Activated CD4-positive, alpha-beta memory T cell treated with anti-CD3 and anti-CD28 coated beads, Interleukin-2, amount 10 ng/mL, durations not matched to agents 7 days and 5 days (primary cell): ENCODE measurements at places on chromosomes 16 and 17. TPM values are rescaled to one million over a fixed set of nuclear protein-coding genes. Genes with fewer than 3 reads are reported as not detected.

DNA sequence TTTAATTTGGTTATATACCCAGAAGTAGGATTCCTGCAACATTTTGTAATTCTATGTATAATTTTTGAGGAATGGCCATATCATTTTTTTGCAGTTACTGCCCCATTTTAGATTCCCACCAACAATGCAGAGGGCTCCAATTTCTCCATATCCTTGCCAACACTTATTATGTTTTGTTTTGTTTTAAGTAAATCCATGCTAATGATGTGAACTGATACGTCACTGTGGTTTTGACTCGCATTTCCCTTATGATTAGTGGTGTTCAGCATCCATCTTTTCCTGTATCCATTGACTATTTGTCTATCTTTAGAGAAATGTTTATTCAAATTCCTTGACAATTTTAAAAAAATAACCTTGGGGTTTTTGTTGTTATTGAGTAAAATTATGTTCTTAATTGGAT is 826.4 kb downstream of the CDH11 start:
- H3K27ac ChIP-seq = no peak overlapping the region
- no peaks in the 10 kb centered on the region for H3K36me3 ChIP-seq
- no peaks in the 10 kb centered on the region for H3K27me3 ChIP-seq
- no peak overlapping the region for H3K4me3 ChIP-seq
- H3K4me1 ChIP-seq = no peaks in the 10 kb centered on the region
- no peak for DNase-seq

GRCh38 chr17:27860971-27861664 is 32.0 kb downstream of the LYRM9 start:
- H3K4me1 ChIP-seq = peaks cover 5% of the 10 kb centered on the region
- no peaks in the 10 kb centered on the region for H3K36me3 ChIP-seq
- no peak overlapping the region for H3K4me3 ChIP-seq
- H3K27ac ChIP-seq = no peak overlapping the region

Gene POLG2
- 35.2 TPM for total RNA-seq

GRCh38 chr16:49128740-49129139 is 152.9 kb downstream of the CBLN1 start:
- no peaks in the 10 kb centered on the region for H3K27me3 ChIP-seq
- DNase-seq = no peak
- no peaks in the 10 kb centered on the region for H3K36me3 ChIP-seq
- no peak overlapping the region for H3K27ac ChIP-seq
- H3K4me1 ChIP-seq = no peaks in the 10 kb centered on the region

- peaks cover 10% of the 10 kb centered on the region for H3K36me3 ChIP-seq
- H3K4me1 ChIP-seq = no peaks in the 10 kb centered on the region
- no peak overlapping the region for H3K27ac ChIP-seq
- H3K4me3 ChIP-seq = no peak overlapping the region
- H3K27me3 ChIP-seq = no peaks in the 10 kb centered on the region
Measured at GRCh38 chr16:81684242-81684837, 94.8 kb upstream of the PLCG2 start.

- H3K4me1 ChIP-seq = peaks cover 3% of the 10 kb centered on the region
- H3K4me3 ChIP-seq = no peak overlapping the region
- H3K36me3 ChIP-seq = peaks cover 2% of the 10 kb centered on the region
- no peaks in the 10 kb centered on the region for H3K27me3 ChIP-seq
- DNase-seq = no peak
- H3K27ac ChIP-seq = no peak overlapping the region
Measured at GRCh38 chr16:78816499-78817195, 717.2 kb downstream of the WWOX start.

Gene KRT40
- not detected for total RNA-seq

Gene SLC38A7
- total RNA-seq = 10.5 TPM

Gene LGALS9B
- not detected for total RNA-seq

DNA sequence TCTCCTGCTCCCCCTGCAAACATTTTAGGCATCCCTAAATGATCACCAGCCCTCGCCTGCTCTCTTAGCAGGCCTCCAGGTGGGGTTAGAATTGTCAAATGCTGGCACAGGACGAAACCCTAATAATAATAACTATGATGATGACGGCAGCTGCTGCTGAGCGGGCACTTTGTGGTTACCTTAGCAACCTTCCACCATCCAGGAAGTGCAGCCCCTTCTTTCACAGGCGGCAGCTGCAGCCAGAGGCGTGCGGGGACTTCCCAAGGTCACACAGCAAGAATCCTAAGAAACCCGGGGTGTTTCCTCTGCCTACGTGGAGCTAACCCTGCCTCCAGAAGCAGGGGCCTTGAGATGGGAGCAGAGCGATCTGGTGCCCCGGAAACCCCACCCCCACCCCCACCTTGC is 22.4 kb upstream of the EIF1 start:
- H3K4me3 ChIP-seq = peak overlapping the region; percentile 75
- H3K27ac ChIP-seq = peak overlapping the region; percentile 94
- peaks cover 49% of the 10 kb centered on the region for H3K4me1 ChIP-seq
- peaks cover 1% of the 10 kb centered on the region for H3K36me3 ChIP-seq
- H3K27me3 ChIP-seq = peaks cover 14% of the 10 kb centered on the region

- no peaks in the 10 kb centered on the region for H3K27me3 ChIP-seq
- no peak overlapping the region for H3K4me3 ChIP-seq
- DNase-seq = peak; percentile 18
- no peaks in the 10 kb centered on the region for H3K36me3 ChIP-seq
- H3K4me1 ChIP-seq = no peaks in the 10 kb centered on the region
Measured at GRCh38 chr17:9987779-9988585, 82.9 kb upstream of the RCVRN start.

Gene KIF2B
- not detected for total RNA-seq
